NCI-H2081 (cell line): ENCODE measurements at places on chromosomes 6 and 20.

DNA sequence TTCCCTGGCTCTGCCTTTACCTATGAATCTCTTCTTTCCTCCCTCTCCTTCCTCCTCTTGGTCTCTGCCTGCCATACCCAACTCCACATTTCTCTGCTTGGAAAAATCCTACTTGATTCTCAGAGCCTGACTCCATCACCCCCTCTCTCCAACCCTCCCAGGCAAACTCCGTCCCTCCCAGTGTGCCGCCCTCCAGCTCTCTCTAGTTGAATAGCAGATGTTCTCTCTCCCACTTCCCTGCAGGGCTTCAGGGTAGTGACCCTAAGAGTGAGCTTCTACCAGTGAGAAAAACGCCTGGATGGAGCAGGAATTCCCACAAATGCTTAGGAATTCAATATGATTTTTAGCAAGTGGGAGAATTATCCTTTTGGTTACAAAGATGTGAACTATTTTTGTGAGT, 141.6 kb downstream of the MTHFD1L start:
- no peak for DNase-seq

- DNase-seq = peak; percentile 19
Measured at GRCh38 chr6:146429831-146430230, 113.8 kb upstream of the RAB32 start.

GRCh38 chr6:123016431-123017103, 20.5 kb downstream of the CLVS2 start:
- DNase-seq = peak; percentile 33

DNA sequence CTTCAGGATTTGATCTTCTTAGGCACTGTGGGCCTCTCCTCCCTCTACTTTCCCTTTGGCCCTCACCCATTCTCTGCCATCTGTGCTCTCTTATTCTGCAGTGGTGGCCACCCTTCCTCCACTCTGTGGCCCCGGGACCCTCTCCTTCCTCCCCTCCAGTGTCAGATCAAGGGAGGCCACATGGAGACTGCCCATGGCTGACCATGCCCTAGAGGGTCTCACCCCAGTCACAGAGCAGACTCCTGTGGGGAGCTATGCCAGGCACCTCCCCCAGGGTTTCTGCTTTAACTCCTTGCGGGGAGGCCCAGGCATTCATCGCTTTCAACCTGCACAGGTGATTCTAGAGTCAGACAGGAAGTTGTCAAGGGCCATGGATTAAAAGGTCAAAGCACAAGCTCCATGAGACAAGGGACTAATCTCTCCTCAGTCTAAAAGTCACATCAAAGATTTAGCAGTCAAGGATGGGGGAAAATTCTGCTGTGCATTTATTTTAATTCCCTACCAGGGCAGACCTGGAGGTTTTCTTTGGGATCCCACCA, 15.7 kb upstream of the CST3 start:
- DNase-seq = no peak

DNA sequence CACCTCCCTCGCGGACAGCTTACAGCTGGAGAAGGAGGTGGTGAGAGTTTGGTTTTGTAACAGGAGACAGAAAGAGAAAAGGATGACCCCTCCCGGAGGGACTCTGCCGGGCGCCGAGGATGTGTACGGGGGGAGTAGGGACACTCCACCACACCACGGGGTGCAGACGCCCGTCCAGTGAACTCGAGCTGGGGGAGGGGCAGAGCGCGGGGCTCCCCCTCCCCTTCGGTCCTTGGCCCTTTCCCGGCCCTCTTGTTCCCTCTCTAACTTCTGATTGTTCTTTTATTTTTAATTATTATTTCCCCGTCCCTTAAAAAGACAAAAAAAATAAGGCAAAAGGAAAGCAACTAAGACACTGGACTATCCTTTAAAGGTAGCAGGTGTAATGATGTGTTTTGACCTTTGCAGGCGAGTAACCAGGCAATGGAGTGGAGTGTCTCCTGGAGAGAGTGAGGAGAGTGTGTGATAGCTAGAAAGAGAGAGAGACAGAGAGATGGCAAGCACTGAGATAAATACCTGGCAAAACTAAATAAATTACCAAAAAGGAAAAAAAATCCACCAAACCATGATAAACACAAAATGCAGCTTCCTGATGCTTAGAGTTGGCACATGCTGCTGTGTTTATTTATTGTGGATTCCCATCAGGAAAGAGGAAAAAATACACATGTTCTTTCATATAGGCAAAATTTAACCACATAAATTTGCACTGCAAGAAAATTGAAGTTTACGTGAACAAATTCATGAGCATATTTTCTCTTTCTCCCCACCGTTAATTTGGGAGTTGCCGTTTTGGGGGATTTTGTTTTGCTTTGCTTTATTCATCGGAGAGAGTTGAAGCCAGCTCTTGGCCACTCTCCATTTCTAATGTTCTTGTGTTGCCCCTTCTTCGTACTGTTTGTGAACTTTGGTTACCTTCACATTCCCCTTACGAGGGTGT, 1.9 kb downstream of the POU3F2 start:
- DNase-seq = peak; percentile 30

GRCh38 chr6:96923400-96923799, 1.1 kb upstream of the KLHL32 start:
- no peak for DNase-seq

DNA sequence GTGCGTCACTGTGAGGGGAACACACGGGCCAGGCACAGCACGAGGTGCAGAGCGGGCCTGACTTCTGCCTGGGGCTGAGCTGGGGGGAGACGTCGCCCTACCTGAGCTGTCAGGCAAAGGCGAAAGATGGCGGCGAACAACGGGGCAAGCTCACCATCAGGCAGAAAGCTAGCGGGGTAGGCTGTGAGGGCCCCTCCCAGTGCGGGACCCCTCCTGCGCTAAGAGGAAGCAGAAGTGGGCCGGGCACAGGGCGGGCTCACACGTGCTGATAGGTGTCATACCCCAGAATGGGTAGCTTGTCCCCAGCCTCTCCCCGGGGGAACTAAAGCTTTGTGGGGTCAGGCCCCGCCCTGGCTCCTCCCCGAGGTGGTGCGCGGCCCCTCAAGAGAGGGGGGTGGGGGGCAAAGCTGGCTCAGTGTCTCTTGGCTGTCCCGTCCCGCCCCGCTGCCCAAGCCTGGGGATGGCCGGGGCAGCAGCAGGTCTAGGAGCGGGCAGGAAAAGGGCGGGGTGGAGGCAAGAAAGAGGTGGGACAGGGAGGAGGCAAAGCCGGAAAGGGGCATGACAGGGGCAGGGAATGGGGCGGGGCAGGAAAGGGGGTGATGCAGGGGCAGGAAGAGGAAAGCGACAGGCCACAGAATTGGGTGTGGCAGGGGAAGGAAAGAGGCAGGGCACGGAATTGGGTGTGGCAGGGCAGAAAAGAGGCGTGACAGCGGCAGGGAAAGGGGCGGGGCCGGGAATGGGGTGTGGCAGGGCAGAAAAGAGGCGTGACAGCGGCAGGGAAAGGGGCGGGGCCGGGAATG, 14.7 kb downstream of the UCKL1 start:
- DNase-seq = no peak

DNA sequence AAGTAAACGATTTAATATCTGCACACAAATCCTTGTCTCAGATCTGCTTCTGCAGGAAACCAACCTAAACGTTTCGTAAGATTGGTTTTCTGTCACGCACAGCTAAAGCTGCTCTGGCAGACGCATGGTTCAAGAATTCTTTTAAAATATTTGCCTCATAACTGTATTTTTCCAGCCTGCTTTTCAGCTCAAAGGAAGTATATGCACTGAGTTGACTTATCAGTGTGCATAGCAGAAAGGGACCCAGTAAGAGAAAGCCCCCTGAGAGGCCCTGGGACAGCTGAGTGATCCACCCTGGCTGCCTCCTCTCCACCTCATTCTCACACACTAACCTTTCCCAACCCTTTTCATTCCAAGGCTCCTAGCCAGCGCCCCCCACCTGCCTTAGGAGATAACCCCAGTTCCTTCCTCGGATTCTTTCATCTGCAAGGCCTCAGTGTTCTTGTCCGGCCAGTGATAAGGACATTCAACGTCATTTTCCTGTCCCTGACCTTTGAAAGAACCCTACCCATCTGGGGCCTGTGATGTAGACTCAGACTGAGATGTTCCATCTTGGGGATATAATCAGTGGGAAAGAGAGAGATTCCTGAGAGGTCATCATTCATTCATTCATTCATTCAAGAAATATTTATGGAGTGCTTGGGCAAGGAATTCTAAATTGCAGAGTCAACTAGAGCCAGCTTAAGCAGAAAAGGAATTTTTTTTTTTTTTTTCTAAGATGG, 22.4 kb upstream of the SLC9A8 start:
- no peak for DNase-seq

DNA sequence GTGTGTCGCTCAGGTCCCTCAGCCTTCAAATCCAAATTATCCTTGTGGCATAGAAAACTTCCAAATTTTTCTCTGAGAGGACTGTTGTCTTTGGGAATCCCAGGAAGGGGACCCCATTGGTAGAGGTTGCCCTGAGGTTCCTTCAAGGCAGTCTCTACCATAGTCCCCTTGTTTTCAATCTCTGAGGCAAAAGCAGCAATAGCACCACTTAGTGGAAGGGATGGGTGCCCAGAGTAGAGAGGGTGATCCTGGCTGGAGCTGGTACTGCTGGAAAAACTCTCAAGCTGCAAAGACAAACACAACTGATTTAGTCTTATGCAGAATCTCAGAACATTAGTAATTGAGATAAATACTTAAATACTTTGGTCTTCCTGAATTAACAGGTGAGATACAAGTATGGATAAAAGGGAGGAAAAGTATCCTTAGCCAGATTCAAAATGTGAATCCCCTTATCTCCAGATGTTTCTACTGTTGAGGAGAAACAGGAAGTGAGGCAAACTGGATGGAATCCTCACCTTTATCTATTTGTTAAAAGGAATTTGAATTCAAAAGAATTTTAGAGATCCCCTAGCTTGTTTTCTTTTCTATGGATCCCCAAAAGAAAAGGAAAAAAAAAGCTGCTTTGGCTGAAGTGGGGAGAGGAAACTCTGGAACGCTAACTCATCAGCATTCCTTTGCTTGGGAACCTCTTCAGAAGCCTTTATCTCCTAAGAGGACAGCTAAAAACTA, 13.4 kb downstream of the ZNF318 start:
- peak; percentile 16 for DNase-seq

DNA sequence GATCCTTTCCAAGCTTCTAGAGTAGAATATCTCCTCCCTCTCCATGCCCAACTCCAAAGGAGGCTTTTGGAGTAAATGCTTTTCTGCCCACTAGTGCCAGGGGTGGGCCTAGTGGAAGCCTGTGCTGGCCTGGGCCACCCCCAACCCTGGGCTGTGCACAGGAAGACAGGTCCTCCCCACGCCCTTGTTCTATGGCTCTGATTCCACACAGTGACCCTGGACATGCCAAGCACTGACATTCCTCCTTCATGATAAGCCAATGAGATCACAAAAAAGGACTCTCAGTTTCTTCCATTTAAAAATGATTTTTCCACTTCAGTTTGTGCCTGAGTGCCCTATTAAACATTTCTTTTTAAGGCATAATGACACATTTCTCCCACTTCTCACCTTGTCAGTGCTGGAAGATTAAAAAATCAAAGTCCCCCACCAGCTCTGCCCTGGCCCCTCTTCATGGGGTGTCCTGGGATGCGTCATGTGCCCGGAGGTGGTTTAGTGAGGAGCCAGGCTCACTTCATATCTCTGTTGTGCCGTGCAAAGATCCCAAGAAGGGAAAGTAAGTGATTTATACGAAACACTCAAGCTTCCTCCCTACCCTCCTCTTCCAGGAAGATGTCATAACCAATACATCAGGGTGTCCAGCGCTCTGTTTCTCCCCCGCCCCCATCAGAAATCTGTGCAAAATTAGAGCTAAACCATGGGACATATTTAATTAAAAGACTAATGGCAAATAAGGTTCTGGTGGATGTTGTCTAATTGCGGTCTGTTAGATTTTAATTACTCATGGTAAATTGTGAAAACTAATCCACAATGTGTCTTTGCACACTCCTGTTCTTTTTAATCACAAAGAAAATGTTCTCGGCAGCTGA, 255.0 kb downstream of the NRN1 start:
- no peak for DNase-seq

GRCh38 chr6:154590756-154591155, 80.3 kb upstream of the CNKSR3 start:
- peak; percentile 90 for DNase-seq

DNA sequence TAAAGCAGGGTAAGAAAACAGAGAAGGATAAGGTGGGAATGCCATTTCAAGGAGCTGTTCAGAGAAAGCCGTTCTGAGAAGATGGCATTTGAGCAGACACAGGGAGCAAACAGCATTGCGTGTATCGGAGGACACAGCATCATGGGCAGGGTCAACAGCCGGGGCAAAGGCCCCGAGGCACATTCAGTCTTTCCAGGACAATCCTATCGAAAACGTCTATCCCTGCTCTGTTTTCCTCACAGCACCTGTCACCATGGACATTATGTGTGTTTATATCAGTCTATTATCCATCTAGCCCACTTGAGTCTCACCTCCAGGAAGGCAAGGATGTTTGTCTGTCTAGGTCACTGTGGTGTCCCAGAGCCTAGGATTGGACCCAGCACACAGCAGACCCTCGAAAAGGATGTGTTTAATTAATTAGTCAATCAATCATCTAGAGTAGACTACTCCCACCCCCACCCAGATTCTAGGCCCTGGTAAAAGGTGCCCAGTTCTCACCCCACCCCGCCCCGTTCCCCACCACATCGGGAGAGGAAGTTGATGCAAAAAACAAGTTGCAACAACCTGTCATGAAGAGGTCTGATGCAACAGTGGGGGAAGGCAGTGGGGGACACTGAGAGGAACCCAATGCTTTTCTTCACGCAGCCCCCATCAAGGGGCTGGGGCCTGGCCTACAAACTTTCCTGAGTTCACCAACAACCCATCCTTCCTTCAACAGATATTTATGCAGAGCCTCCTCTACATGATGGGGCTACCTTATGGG, 66.6 kb downstream of the PREX1 start:
- DNase-seq = no peak

DNA sequence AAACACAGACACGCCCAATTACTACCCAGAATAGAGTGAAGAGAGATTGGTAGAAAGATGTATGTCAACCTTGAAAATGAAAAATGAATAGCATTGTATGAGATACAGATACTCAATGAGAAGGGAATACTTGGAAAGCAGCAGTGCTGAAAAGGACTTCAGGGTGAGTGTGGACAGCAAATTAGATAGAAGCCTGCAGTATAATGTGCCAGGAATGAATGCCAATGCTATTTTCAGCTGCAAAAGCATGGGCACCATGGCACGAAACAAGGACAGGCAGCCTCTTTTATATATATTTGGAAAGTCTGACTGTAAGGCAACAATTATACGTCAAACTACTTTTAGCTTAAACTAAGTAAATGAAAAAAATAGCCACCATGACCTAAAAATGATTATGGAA, 118.2 kb downstream of the PTCHD4 start:
- no peak for DNase-seq

DNA sequence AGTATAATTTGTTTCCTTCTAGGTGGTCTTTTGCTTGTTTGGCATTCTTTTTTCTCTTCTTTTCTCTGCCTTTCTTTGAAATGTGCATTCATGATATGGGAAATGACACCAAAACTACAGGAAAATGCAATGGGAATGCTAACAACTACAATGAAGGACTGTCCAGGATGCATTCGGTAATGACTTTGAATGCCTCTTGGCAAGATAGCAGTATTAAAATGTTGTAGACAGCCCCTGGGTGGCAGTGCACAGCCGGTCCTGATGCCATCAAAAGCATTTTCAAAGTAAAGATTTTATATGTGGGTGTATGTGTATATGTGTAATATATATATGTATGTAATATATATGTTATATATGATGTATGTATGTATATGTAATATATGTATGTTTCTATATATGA, 218.8 kb upstream of the MMS22L start:
- no peak for DNase-seq
